Suppressor macrophage (primary cell): ENCODE measurements at places on chromosomes 1 and 21.

- DNase-seq = peak; percentile 66
Observed at GRCh38 chr1:17984583-17984982, 123.0 kb upstream of the IGSF21 start.

DNA sequence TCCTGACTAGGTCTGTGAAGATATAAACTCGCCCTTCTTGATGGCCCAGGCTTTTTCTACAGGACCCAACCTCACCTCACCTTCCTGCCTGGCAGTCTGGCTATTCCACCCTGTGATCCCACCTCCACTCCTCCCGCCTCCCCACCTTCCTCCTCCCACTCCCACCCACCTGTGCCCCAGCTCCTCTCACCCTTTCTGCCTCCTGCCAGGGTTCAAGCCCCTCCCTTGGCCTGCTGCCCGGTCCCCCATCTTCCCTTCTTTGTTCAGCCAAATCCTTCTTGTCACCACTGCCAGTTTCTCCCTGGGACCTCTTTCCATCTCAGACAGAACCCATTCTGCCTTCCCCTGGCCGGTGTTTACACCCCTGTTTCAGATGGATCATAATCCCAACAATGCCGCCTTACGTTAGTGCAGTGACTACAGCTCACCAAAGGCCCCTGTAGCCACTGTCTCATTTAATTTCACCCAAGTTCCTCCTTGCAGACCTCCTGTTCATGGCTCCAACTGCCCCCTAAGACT, 127.5 kb upstream of the EDN2 start:
- no peak for DNase-seq

GRCh38 chr1:110262296-110262695, 52.2 kb downstream of the KCNC4 start:
- no peak for DNase-seq

DNA sequence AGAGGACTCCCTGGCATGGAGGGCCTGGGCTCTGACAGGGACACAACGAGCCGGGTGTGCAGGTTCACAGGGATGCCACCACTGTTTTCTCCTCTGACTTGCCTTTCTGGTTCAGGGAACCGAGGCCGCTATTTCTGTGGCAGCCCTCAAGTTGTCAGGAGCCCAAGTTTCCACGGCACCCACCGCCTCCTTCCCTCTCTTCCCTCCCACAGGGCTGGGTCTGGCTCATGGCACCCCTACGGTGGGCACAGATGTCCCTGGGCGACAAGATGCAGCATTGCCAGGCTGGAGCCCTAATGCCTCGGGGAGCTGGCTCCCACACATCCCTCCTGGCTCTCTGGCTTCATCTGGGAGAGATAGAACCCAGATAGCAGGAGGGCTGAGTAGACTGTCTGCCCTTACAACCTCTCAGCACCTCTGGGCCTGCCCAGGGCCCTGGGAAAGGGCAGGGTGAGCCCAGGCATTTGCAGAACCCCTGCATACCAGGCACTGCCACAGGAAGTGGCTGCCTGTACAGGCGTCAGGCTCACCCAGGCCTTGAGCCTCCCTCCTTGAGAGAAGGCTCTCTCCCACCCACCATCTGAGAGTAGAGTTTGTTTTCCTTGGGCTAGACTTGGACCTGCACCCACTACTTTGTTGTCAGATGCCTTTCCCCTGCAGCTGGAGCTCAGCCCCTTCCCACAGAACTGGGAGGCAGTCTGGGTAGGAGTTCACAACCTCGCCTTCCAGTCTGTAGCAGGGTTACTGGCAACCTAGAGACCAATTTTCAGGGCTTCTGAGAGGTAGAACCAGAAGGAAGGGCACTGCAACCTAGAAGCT, 20.5 kb downstream of the KCNC4 start:
- no peak for DNase-seq

GRCh38 chr1:193771596-193771995, 585.2 kb upstream of the B3GALT2 start:
- DNase-seq = no peak

GRCh38 chr1:203120325-203121153, 7.0 kb upstream of the ADORA1 start:
- DNase-seq = no peak

DNA sequence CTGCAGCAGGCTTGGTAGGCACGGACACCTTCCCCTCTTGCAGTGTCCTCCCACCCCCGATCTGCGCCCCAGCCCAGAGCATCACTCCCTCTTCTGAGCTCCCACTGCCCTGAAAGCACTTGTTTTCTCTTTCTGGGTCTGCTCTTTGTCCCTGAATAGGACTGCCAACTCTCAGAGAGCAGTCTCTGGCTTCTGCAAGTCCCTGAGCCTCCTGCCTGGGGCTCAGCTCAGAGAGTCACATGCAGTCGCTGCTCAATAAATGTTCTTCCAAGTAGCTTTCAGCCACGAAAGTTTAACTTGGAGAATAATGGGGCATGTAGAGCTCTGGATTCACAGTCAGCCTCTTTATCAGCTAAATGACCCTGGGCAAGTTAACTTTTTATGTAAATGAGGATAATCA, 205.6 kb downstream of the HIVEP3 start:
- no peak for DNase-seq
